ENCODE measurements at places on chromosomes 5 and 9.

DNA sequence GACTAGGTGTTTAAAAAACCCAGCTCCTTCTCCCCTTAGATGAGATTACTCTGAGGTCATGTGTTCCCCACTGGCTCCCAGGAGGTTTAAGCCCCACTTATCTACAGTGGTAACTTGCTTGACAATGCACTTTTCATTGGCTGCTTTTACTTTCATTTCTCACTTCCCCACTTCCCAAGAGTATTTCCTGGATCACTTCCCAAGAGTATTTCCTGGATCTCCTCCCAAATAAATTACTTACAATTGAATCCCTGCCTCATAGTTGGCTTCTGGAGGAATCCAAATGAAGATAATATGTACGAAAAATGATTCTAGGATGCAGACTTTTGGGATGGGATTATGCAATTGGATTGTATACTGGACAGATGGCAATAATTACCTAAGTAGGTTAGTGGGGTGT is 47.1 kb upstream of the CHSY3 start:
- DNase-seq: no peak

- peak; percentile 70 for DNase-seq
Observed at GRCh38 chr9:17063535-17064135, 71.2 kb upstream of the CNTLN start.

- no peak for DNase-seq
Observed at GRCh38 chr9:133515240-133515610, 9.5 kb downstream of the MYMK start.

GRCh38 chr9:120579139-120580050 is 572 bp downstream of the CDK5RAP2 start:
- peak; percentile 65 for DNase-seq
